Activated CD8-positive, alpha-beta memory T cell treated with anti-CD3 and anti-CD28 coated beads for 48 hours (primary cell): ENCODE measurements at places on chromosomes 4 and X.
A peak's percentile ranks its signal among the peaks of the same experiment; 100 is the strongest.

GRCh38 chrX:117996408-117996807 is 120.2 kb downstream of the KLHL13 start:
- DNase-seq, result no peak

GRCh38 chrX:149504226-149504914 is 736 bp downstream of the IDS start:
- peak; percentile 27 for DNase-seq

DNA sequence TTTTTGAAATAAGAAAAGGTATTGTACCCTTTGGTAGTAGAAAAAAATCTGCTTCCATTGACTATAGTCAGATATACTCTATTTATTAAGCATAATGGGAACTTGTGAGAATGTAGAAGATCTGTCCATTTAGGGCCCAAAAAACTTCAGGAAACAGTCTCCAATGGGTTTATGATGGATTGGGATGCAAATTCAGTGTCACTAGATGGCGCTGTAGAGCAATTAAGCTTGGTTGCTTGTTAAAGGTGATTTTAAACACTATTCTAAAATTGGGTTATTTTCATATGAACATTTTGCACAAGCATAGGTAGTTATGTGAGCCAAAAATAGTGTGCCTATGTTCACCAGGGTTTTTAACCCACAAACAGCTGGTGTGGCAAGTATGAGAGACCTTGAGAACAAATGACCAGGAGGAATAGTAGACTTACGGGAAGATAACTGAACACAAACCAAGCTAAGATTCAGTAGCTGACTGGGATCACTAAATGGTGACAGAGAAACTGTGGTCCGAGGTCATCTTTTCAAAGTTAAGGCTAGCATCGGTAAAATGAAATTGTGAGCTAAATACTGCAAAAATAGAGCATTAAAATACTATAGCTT is 80.3 kb upstream of the LSM6 start:
- no peak for DNase-seq

DNA sequence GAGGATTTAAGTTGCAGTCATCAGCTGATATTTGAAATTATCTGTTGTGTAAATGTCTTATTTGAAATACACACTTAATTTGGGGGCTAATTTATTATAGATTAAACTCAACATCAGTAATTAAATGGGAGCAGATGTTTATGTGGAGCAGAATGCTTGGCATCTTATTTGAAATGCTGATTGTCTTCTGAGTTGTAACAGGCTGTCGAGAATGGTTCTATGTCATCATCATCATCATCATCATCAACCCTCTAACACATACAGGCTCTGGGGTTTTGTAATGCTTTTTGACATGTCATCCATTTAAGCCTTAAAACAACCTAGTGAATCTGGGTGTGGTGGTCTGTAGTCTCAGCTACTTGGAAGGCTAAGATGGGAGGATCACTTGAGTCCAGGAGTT is 8.2 kb downstream of the MTMR1 start:
- no peak for DNase-seq

- no peak for DNase-seq
Measured at GRCh38 chrX:72392042-72392441, 86.3 kb upstream of the CITED1 start.

DNA sequence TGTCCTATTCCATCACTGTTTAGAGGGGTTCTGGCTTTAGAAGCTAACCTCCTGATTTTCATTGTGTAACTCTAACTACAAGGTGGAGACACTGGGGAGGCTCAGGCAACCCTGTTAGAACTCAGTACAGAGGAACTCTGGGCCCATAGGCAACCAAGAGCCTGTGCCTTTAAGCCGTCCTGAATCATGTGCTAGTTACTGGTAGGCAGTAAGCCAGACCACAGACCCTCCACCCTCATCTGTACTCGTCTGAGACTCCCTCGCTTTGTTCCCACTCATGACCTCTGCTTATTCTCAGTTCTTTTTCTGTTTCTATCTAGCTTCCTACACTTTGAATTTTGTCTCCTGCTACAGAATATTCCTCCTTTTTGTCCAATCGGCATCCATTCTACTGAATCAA is 31.4 kb downstream of the TBC1D1 start:
- DNase-seq, result no peak

DNA sequence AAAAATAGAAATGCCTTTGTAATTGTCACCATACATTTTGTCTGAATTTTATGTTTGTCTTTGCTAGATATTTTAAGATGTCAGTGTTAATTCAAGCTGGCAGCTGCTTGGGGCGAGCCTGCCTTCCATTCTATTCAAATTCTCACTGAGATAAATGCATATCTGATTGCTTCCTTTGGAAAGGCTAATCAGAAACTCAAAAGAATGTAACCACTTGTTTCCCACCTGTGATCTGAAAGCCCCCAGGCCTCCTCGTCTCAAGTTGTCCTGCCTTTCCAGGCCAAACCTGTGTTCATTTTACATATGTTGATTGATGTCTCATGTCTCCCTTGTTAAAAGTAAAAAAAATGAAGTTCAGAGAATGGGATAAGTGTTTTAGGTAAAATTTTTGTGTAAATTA is 318.7 kb upstream of the TECRL start:
- no peak for DNase-seq

DNA sequence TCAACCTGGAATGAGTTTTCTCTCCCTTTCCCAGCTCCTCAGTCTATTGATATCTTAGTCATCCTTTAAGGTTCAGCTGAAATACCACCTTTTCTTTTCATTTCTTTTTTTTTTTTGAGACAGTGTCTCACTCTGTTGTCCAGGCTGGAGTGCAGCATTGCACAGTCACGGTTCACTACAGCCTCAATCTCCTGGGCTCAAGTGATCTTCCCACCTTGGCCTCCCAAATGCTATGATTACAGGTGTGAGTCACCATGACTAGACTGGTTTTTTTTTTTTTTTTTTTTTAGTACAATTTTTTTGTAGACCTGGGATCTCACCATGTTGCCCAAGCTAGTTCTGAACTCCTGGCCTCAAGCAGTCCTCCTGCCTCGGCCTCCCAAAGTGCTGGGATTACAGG is 28.9 kb downstream of the AFF1 start:
- DNase-seq, result no peak

DNA sequence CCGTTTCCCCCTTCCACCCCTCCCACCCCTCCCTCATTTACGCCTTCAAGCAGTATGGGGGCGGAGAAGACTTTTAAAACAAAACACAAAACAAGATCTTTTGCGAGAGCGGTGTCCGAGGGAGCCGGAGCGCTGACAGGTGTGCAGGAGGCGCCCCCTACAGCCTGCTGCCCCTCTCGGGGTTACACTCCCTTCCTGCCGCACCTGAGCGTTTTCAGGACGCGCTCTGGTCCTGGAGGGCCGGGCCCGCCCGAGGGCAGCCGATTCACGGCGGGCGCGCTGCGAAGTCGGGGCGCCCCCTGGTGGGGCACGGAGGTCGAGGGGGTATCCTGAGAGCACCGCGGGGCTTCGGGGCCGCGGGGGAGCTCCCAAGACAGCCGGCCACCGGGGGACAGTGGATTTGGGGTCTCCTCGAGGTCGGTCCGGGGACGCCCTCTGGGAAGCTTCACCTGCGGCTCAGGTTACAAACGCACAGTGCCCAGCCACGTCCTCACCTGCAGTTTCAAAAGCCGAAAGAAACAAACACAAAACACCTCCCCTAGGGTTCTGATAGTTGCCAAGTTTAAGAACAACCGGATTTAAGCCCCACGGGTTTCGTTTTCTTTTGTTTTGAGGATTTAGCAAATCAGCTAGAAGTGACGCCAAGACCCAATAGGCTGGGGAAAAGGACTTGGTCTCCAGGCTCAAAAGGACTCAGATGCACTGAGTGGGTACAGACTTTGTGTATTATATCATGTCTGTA is 8.0 kb upstream of the NEUROG2 start:
- DNase-seq, result peak; percentile 70

GRCh38 chr4:153553819-153554170 is 87.6 kb downstream of the TMEM131L start:
- DNase-seq, result no peak

GRCh38 chr4:1032861-1033260 is 21.4 kb downstream of the FGFRL1 start:
- no peak for DNase-seq

DNA sequence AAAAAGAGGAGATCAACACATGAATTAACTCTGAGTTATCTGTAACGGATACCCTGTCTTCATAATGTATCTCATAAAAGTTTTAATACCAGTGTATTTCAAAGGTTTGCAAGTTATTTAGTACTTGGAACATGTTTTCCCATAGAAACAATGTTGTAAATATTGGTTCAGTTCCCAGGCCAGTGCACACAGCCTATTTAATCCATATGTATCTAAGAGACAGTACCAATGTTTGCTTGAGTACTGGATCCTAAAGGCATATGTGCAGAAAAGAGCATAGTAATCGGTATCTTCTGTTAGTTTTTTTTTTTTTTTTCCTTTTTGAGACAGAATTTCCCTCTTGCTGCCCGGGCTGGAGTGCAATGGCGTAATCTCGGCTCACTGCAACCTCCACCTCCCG is 46.1 kb downstream of the SLIT2 start:
- no peak for DNase-seq

GRCh38 chr4:20512033-20512792 is 188.0 kb upstream of the PACRGL start:
- DNase-seq, result no peak

DNA sequence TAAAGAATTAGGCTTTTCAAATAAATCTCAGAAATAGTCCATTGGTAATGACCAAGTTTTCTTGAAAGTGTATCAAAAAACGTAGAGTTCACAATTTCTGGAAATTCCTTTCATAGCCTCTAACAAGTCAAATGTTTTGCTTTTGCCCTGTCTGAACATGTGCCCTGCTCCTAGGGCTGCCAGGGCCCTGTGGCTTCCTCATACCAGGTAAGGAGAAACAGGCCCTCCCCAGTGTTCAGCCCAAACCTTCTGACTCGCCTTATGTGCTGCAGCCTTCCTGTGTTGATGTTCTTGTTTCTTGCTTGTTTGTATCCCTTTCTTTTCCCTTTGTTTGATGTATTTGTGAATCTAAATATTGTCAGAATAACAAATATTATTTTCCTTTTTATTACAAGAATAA is 146.1 kb upstream of the PACRGL start:
- DNase-seq, result no peak

DNA sequence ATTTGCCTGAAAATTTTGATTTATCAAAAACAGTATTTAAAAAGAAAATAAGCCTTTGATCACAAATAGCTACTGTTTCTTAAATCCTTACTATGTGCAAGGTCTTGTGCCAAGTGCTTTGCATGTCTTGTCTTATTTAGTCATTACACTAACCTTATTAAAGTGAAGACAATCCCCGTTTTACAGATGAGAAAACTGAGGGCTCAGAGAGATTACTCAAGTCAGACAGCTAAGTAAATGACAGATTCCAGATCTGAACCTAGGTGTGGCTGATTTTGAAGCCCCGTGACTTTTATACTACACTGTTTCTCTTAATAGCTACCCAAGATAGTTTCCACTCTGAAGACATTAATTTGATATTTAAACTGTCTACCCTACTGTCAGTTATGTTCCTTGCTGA is 38.2 kb downstream of the AFF2 start:
- DNase-seq, result no peak

DNA sequence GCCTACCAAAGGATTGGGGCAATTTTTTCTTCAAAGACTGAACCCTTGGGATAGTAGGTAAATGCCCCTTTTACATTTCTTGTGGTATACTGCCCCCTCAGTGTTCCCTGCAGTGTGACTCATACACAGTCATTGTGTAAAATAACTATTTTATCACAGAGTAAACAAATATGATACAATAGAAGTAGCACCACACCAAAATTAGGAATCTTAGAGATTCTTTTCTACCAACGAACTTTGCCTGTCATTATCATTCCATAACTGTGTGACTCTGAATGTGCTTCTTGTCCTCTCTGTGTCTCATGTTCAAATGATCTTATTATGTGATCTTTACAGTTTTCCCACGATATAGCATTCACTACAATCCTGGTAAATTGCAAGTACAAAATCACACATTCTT is 517.0 kb downstream of the ZIC3 start:
- DNase-seq, result no peak

- no peak for DNase-seq
Measured at GRCh38 chr4:81314897-81315470, 100.0 kb upstream of the PRKG2 start.

- no peak for DNase-seq
Measured at GRCh38 chr4:185779517-185779916, 32.5 kb downstream of the SORBS2 start.

- no peak for DNase-seq
Measured at GRCh38 chr4:76518241-76518640, 83.2 kb downstream of the SHROOM3 start.

- DNase-seq, result no peak
Measured at GRCh38 chr4:128244379-128244778, 43.2 kb downstream of the PGRMC2 start.

DNA sequence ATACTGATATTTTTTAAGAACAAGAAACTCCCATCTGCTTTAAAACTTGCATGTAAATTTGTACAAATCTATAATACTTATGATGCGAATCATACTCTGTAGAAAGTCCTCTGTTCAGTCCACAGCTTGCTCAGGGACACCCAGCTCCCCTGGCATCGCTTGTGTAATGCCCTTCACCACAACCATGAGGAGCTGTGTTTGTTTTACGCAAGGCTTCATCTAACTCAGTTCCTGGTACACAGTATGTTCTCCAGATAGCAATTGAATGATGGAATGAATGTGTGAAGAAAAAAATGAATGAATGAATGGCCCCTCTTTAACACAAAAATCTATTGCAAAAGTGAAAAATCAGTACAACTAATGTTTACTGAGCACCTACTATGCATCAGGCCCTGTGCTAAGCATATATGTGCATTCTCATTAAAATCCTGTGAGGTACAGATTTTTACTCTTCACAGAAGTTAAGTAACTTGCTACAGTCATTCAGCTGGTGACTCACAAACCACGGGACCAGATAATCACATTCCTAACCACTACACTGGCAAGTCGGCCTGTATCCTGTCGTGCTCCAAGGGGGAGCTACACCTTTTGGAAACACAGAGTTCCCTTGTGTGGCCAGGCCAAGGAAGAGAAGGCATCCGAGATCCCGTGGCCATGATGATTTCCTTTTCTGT is 58.7 kb upstream of the KDR start:
- no peak for DNase-seq

DNA sequence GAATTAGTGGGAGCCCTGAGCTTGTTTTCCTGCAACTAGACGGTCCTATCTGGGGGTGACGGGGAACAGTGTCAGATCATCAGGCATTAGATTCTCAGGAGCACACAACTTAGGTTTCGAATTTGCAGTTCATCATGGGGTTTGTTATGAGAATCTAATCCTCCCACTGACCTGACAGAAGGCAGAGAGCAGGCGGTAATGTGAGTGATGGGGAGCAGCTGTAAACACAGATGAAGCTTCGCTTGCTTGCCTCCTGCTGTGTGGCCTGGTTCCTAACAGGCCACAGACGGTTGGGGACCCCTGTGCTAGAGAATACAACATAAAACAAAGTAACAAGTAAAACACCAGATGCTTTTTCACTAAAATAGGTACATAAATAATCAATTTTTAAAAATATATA is 86.2 kb upstream of the BLTP1 start:
- DNase-seq, result no peak

- DNase-seq, result no peak
Measured at GRCh38 chrX:134908356-134908755, 82.4 kb upstream of the SMIM10 start.

- no peak for DNase-seq
Measured at GRCh38 chr4:90317785-90318184, 190.6 kb downstream of the CCSER1 start.
